CD4-positive, CD25-positive, alpha-beta regulatory T cell (primary cell): ENCODE measurements at places on chromosomes 2 and 18.

DNA sequence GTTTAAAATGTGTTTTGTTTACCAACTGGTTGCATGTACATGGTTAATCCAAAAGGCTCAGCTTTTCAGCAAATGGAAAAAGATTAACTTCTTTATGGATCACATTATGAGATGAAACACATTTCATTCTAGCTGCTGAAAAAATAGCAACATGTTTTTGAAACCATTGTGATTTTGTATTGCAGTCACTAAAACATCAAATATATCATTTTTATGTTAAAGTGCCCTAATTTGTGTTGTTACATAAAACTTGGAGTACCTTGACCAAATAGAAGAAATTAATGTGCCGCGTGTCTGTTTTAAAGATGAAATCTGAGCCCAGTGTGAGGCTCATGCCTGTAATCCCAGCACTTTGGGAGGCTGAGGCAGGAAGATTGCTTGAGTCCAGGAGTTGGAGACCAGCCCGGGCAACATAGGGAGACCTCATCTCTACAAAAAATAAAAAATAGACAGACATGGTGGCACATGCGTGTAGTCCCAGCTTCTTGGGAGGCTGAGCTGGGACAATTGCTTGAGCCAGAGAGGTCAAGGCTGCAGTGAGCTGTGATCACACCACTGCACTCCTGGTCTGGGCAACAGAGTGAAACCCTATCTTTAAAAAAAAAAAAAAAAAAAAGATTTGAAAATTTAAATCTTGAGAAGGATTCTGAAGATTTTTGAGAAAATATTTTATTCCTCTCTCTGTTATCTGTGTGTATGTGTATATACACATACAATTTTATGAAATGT lies 96.6 kb downstream of the FMNL2 start:
- no peak for DNase-seq

- peak; percentile 53 for DNase-seq
Measured at GRCh38 chr2:96344011-96344410, 8.4 kb downstream of the NCAPH start.

- no peak for DNase-seq
Measured at GRCh38 chr2:166240387-166241313, 112.8 kb upstream of the SCN1A start.

DNA sequence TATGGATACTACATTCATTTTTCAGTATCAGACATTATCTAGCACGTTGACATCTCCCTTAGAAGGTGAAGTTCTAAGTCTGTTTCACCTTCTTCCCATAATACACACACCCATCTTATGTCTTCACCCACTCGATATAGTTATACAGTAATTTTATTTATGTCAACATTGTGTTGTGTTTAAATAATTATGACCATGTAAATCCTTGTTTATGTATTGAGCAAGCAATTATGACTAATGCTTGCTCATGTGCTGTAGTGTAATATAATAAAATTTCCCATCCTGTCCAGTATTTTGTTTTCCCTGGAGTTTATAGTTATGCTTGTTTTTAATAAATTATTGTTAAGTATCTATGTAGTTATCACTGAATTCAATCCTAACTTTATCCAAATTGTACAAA lies 163.2 kb downstream of the MTX2 start:
- DNase-seq: no peak

- no peak for DNase-seq
Measured at GRCh38 chr2:20391951-20392699, 41.5 kb upstream of the PUM2 start.

DNA sequence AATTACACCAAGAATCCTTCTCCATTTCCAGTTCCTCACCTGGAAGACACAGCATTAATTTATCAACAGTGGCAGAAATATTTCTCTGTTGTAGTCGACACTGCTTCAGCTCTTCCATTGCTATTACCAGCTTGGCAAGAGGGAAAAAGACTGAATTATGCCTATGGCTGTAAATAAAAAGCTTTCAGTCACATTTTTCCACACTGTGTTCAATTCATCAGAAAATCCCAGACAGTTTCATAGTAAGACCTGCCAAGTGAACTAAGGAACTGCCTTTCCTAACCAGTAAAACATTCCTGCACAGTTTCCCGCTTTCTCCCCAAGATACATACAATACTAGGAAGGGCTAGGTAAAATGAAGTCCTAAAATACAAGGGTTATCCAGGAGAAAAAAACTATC lies 94.7 kb downstream of the EXOC6B start:
- DNase-seq: no peak

DNA sequence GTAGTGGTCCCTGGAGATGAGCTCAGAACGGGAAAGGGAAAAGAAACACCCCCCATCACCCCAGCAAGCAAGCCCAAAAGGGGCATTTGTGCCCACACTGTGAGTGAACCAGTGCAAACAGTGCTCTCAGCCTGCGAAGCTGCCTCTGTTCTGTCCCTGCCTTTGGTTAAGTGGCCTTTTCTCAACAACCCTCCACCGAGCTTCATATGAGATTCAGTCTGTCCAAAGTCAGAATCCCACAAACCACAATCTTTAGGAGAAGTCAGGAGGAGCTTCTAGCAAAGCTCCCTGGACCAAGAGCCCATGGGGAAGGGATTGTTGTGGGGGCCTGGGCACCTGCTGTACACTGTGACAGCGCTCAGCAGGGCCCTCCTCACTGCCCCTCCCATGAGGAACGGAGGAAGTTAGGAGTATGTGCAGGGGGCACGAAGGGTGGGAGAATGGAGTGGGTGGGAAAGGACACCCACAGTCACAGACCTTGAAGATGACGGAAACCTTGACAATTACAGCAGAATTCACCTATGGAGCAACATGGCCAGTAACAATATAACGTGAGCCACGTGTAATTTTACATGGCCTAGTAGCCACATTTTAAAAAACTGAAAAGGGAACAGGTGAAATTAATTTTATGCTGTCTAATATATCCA lies 119.5 kb downstream of the SMAD7 start:
- DNase-seq: no peak

- DNase-seq: no peak
Measured at GRCh38 chr2:23028106-23028505, 356.9 kb upstream of the KLHL29 start.

- DNase-seq: no peak
Measured at GRCh38 chr18:36895606-36896005, 66.7 kb downstream of the KIAA1328 start.

DNA sequence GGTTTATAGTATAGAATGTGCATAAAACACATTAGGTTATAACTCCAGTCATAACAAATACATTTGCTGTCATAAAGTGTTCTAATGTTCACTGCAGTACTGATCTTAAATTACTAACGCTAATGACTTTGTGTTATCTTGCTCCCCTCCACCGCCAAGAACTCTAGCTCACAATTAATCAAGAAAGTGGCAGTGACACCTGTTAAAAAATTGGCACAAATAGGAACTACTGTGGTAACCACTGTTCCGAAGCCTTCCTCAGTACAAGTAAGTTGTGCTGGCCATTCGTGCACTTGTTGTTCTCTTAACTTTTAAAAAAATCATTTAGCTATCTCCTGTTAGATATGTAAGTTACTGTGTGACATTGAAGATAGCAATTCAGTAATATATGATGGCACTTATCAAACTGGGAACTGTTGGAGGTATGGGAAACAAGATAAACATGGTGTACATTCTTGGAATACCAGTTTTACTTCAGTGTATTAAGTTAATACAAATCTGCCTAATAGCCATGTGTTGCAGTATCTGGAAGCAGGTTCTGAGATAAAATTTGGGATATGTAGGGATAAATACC lies 41.2 kb downstream of the TAF4B start:
- no peak for DNase-seq

- no peak for DNase-seq
Measured at GRCh38 chr2:181790716-181791649, 100.5 kb upstream of the ITPRID2 start.

GRCh38 chr2:237996021-237996593 lies 29.3 kb downstream of the UBE2F start:
- no peak for DNase-seq

- no peak for DNase-seq
Measured at GRCh38 chr18:71011389-71011788, 722.5 kb downstream of the SOCS6 start.

DNA sequence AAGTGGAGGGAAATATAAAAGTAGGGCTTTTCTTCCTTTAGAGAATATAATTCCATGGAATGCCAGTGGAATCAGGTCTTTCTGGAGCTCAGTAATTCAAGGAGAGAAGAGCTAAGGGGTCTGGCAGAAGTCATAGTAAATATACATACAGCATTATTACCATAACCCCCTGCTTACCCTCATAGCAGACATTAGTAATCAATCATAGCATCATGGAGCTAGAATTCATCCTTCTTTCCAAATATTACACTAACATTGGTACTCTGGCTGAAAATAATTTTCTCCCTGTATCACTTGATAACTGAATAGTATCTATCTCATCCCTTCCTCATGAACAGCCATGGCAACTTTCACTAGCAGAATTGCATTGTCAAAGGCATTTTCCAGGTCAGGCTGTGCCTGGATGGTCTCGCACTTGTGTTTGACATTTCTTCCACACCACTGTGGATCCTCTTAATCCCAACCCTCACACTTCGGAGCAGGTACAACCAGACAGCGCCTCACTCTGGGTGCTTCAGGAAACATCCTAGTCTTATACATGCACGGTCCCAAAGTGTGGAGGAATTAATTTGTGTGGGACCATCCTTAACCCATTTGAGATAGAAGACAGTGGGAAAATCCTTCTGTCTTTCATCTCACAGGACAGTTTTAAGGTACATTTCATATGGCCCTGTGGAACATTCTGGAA lies 84.2 kb upstream of the SEC11C start:
- DNase-seq: no peak

DNA sequence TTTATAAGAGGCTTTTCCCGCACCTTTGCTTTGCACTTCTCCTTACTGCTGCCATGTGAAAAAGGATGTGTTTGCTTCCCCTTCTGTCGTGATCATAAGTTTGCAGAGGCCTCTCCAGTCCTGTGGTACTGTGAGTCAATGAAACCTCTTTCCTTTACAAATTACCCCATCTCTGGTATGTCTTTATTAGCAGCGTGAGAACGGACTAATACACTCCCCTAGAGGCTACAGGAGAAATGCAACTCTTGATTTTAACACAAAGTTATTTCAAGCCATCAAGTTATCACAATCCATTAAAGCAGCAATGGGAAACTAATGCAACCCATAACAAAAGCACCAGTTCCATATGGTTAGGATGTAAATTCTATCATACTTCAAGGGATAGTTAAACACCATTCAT lies 1378.8 kb upstream of the DDX18 start:
- DNase-seq: no peak

DNA sequence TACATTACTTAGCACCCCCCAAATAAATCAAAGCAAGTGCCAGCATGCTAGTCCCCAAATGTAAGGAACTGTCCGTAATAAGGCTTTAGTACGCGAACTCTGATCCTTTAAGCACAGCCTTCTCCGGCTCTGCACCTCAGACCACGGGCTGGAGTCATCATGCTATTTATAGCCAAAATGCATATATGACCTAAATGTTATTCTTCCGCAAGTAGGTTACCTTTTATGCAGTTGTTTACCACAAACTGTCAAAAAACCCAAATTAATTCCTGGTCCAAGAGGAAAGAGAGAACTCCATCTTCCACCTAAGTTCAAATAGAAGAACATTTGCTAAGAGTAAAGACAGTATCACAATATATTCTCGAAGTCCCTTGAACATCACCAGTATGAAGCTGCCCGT lies 42.7 kb downstream of the ZNF516 start:
- DNase-seq: no peak

DNA sequence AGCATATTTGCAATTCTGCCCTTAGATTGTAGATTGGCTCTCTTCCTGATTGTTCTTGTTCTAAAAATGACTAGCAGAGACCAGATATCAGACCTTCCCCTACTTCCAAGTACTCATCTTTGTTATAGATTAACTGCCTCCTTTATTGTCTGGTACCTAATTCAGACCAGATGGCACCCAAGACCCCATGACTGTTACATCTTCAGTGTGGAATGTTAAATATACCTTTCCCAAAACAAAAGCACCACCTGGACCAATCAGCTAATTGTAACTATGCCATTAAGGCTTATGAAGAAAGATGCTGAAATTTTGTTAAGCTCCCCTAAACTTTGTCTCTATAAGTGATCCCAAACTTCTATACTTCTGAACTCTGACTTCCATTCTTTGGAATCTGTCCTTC lies 12.0 kb upstream of the TFPI start:
- no peak for DNase-seq

- DNase-seq: no peak
Measured at GRCh38 chr2:72263043-72263775, 115.5 kb upstream of the CYP26B1 start.

DNA sequence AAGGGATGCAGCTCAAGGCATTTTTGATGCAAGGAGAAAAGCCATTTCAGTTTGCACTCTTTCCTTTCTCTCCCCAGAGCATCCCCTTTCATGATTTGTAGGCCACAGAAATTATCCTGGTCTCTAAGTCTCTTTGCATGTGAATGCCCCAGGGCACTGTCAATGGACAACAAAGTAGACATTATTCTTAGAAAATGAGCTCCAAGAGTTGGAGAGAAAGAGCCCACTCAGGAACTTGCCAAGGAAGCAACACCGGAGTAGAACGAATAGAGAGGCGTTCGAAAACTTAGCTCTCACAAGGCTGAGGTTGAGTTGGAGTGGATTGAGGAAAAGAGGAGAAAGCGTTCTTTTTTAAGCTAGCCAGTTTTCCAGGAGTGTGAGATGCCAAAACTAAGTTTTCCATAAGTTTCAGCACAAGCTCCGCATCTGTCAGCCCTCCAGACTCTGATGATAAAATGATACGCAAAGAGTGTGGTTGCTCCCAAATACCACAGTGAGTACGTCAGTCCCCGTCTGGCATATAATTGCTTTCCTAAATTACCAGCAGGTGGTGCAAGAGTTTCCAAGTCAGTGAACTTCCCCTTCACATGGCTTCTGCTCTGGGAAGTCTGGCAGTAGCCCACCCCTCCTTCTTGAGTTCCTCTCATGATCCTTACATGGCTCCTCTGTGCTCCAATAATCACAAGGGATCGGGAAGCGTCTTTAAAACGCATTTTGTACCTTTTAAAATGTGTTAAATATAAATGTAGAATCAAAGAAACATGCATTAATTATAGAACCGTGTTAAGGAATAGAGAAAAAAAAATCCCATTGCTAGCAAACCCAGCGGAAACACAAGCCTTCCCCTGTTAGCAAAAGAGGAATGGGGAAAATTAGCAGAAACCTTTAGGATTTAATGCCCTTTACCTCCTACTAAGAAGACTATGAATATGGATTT lies 1060.6 kb upstream of the FANCL start:
- DNase-seq: no peak

DNA sequence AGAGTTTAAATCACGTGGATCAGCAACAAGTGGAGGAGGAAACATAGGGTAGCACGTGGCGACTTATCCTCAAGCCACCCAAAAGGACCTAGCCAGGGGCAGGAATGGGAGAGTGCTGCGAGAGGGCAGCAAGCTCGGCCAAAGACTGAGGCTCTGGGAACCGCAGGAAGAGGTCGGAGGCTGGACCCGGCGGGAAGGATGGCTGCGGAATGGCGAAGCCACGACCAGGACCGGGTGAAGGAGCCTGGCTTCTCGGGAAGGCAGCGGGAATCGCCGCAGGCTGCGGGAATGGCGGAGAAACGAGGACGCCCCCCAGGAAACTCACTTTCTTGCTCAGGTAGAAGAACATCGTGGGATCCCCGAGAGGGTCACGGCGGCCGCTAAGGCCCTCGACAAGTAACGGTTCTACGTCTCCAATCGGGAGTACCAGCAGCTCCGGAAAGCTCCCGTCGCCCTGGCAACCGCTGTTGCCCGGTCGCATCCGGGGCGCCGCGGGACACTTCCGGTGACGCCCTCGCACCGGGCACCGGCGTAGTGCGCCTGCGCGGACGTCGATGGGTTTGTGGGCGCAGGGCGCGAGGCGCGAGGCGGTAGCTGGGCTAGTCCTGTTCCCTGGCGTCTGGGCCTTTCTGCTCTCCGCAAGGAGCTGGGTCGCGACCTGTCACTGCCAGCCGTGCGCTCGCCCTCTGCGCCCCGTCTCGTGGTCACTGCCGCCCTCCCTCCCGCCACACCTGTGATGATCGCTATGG lies at the start of gene WDR35:
Gene WDR35, minus strand, starts transcription at position 439 of the 749 bp plus-strand sequence. Its CDS starts 90 bp downstream, at position 349.
- DNase-seq: peak; percentile 83
